Breast epithelium (tissue), 4 donors: ENCODE measurements at places on chromosomes 3 and 15. TPM values are rescaled to one million over a fixed set of nuclear protein-coding genes. Genes with fewer than 3 reads are reported as not detected.

GRCh38 chr15:61364871-61365270 lies 135.8 kb upstream of the RORA start:
- DNase-seq = no peak

- DNase-seq = no peak
Measured at GRCh38 chr3:10380906-10381305, 60.0 kb upstream of the SEC13 start.

DNA sequence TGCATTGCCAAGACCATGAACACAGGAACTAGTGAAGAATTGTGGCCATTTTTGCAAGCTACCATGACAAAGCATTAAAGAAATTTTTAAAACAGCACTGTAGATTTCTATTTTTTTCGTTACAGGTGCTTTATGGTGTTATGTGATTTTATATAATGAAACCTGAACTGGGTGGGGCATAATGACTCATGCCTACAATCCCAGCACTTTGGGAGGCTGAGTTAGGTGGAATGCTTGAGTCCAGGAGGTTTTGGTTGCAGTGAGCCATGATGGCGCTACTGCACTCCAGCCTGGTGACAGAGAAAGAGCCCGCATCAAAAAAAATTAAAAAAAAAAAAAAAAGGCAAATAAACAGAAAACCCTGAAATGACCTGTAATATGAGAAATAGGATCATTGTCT lies 846.7 kb downstream of the EPHA3 start:
- no peak for DNase-seq

- no peak for DNase-seq
Measured at GRCh38 chr3:133977568-133977967, 52.2 kb downstream of the SLCO2A1 start.

- DNase-seq = no peak
Measured at GRCh38 chr3:133592843-133593242, 19.4 kb downstream of the CDV3 start.

DNA sequence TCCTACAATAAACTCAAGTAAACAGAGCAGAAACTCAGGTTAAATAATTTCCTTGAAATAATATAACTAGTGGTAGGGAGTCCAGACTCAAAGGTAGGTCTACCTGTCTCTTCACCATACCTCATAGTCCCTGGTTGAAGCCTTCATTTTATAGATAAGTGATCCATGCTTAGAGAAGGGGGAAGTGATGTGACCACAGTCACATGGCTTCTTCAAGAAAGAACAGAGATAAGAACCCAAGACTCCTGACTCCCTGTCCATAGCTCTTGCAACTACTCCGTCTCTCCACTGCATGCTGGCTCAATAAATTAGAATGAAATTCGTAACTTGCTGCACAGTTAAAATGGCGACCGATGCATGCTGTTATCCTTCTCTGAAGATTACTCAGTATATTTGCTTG lies 11.0 kb upstream of the C15orf61 start:
- no peak for DNase-seq

DNA sequence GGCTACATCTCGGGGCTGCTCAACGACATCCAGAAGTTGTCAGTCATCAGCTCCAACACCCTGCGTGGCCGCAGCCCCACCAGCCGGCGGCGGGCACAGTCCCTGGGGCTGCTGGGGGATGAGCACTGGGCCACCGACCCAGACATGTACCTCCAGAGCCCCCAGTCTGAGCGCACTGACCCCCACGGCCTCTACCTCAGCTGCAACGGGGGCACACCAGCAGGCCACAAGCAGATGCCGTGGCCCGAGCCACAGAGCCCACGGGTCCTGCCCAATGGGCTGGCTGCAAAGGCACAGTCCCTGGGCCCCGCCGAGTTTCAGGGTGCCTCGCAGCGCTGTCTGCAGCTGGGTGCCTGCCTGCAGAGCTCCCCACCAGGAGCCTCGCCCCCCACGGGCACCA lies 17.0 kb downstream of the ANKRD63 start:
- DNase-seq = no peak

CFAP100 gene
- total RNA-seq = not detected

ACKR2 gene
- total RNA-seq = 15.8 TPM

EEF1AKMT4 gene
- total RNA-seq = 9.7 TPM

KCNMB3 gene
- total RNA-seq = 4.9 TPM

ITIH1 gene
- 0.33 TPM for total RNA-seq
